ENCODE measurements at places on chromosomes 11 and 22. TPM values are rescaled to one million over a fixed set of nuclear protein-coding genes. Genes with fewer than 3 reads are reported as not detected.

DNA sequence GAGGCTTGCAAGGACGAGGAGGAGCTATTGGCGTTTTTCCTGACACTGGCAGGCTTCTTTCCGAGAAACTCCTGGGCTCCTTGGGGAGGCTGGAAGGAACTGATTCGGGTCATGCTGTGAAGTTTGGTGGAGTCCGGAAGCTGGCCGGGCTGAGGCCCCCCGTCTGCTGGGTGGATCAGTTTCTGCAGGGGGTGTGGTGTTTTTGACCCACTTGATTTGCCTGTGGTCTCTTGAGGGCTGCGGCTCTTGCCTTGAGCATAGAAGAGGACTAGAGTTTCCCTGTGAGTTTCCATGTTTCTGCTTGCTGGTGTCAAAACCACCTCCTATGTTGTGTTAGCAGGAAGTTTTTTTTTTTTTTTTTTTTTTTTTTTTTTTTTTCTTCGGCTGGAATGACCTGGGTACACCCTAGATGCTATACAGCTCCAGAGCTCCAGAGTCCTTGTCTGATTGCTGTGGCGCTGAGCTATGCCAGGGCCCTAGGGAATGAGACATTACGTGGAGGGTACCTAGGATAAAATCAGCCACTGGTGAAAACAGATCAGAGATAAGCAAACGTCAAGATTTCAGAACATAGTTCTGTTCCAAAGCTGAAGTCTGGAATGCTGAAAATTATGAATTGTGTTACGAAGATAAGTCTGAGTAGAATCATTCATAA lies 728 bp downstream of the TBC1D22A start:
- peak; percentile 67 for DNase-seq

GRCh38 chr22:40281717-40282116 lies 64.6 kb upstream of the ADSL start:
- DNase-seq: no peak

DNA sequence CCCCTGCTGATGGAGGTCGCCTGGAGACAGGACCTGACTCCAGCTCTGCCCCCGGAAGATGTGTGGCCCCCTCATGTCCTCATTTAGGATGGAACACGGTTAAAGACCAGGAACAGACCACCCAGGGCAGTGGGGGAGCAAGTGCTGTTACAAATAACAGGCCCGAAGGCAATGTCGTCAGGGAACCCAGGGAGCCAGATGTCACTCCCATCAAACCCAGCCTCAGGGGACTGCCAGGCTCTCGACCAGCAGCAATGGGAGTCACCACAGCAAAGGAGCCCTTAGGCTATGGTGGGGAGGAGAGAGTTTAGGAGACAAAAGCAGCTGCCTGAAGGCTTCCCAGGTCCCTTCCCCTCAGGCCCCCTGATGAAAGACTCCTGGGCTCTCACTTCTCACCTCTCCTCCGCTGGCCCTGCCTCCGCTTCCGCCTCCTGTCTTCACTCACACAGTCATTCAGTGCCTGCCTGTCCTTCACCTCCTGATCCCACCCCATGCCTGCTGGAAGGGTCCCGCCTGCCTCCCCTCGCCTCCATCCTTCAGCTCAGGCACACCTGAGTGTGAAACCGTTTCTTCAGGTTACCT lies 4.4 kb downstream of the RPS19BP1 start:
- DNase-seq: no peak

GRCh38 chr11:82980292-82980691 lies 78.8 kb downstream of the DDIAS start:
- no peak for DNase-seq

DNA sequence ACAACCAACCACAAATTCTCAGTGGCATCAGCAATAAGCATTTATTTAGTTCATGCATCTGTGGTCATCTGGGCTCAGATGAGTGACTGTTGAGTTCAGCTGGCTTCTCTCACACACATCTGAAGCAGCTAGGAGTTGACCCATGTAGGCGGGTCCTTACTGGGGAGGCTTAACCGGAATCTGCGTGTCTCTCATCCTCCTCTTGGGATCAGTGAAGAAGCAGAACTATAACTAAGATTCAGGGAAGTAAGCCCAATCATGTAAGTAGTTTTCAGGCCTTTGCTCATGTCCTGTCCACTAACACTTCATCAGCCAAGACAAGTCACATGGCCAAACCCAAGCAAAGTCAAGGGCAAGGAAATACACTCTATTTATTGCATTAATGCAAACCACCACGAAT lies 236.2 kb downstream of the C11orf87 start:
- DNase-seq: no peak

DNA sequence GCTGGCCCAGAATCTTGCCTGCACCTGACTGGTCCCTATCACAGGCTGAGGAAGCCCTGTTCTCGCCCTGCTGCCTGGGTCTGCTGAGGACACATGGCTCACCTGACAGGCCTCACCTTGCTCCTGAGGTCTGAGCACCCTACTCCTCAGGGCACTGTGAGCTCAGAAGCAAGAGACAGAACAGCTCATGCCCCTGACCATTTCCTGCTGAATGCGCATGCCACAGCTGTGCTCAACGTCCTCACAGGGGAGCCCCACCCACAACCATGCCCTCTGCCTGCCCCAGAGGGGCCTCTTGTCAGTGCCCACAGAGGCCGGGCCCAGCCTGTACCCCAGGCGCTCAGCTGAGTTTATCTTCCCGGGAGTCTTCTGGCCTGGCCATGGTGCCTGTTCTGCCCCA lies 2.8 kb upstream of the TSPO start:
- DNase-seq: peak; percentile 74

GRCh38 chr22:35960854-35961253 lies 67.8 kb downstream of the RBFOX2 start:
- DNase-seq: no peak

GRCh38 chr22:17810570-17811116 lies 36.4 kb upstream of the BID start:
- DNase-seq: peak; percentile 67

DNA sequence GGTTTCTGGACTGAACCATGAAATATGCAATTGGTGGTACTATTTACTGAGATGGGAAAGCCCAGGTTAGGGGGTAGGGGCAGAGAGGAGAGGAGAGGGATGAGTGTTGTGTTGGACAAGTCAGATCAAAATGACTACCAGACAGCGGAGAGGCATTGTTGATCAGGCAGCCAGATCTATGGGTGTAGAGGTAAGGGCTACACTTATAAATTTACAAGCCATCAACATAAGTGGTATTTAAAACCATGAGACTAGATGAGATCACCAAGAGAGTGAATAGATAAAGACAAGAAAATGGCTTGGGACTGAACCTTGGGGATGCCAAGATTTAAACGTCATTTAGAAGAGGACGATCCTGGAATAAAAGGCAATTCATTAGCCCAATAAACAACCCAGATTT lies 123.4 kb downstream of the NXPE2 start:
- no peak for DNase-seq

DNA sequence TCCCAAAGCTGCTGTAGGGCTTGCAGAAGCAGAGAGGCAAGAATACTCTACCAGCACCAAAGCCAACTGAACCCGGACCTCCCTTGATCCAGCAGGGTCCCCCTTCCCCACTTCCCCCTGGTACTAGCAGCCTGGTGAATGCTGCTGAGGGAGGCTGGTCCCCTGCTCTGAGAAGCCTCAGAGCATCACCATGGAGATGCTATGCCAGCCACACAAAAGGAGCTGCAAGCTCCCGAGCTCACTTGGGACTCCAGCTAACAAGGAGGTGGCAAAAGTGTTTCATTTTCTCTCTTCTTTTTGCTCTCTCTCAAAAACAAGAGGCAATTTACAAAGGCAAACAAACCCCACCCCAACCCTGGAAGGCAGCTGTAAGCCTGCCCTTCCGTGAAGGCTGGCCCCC lies 509.8 kb downstream of the BUD13 start:
- DNase-seq: no peak

The SCO2 gene
- not detected for total RNA-seq

The GAS2L1 gene
- total RNA-seq: 19.7 TPM

The ABTB2 gene
- 14.3 TPM for total RNA-seq

Data from mucosa of descending colon (tissue), 3 donors.